ENCODE measurements at places on chromosomes 5 and 9.

DNA sequence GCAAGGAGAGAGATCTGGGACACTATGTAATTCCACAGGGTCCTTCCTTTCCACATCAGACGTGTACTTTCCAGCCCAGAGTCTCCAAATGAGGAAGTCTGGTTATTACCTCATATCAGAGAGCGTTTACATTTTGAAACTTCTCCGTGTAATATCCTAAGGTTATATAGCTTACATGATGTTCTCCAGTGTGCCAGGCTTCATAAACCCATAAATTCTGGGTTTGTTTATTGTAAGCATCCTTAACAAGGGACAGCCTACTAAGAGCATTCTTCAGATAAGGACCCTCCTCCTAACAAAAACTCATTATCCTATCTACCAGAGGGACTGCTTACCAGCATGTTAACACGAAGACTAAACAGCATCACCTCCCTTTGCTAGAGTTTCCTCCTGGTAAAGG is 17.9 kb downstream of the SRFBP1 start:
- DNase-seq = no peak

- no peak for DNase-seq
Measured at GRCh38 chr5:68557162-68557936, 341.8 kb downstream of the PIK3R1 start.

- no peak for DNase-seq
Measured at GRCh38 chr5:88883836-88884607, 1.0 kb upstream of the MEF2C start.

GRCh38 chr9:93265301-93265971 is 81.5 kb downstream of the WNK2 start:
- DNase-seq = no peak

- no peak for DNase-seq
Measured at GRCh38 chr9:99576002-99576401, 245.7 kb upstream of the NR4A3 start.

- DNase-seq = no peak
Measured at GRCh38 chr5:32027093-32027716, 146.9 kb downstream of the GOLPH3 start.

- DNase-seq = no peak
Measured at GRCh38 chr5:8329773-8330172, 460.8 kb downstream of the MTRR start.

- no peak for DNase-seq
Measured at GRCh38 chr5:6659941-6660684, 26.9 kb downstream of the SRD5A1 start.

DNA sequence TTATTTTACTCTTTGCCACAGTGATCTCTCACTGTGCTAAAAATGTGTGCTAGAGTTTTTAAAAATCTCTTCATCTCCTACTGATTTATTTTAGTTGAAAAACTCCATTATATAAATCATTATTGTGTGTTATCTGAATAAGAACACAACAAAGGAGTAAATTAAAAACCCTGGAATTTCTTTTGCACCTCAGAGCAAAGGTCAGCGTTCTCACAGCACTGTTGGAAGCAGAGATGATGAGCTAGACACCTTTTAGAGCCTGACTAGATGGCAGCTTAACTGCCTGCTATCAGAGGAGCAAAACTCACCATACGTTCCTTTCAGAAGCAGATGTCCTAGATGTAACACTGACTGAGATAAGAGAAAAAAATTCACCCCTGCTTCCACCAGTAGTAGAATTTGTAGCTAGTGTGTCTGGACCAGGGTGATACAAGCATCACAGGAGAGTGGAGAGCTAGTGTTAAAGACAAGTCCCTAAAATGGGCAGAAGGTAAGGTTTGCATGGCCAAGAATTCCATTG is 147.1 kb downstream of the ENTREP1 start:
- no peak for DNase-seq

DNA sequence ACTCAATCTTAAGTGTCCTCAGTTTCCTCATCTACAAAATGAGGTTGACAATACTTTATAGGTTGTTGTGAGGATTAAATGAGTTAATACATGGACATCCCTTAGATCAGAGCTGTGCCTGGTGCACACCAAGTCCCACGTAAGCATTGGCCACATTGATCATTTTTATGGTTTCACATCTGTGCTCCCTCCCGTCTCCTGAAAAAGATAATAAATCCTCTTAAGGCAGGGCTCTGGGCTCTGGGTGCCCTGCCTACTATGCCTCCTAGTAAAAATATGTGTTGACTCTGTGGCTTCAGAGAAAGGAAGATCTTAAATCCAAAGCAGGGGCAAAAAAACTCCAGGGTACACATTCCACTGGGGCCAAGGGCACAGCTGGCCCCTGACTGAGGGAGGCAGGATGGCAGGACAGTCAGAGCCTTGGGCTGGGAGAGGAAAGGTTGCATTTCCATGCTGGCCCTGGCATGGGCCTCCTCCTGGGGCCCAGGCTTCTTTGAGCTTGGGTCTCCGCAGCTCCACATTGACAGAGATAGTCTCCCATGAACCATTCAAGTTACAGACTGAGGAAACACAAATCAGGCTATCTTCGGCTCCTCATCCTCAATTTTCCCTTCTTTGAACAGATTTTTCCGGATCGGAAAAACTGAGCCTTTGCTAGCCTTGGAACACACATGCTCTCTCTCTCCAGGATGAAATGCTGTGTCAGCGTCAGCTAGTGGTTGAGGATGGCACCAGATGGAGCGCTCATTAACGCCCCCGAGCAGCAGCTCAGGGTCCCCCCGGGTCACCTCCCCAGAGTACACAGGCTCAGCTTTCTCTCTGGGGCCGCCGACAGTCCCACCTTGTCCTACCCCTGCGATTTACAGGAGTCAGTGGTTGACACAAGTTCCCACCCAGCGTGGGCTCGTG is 22.4 kb upstream of the KIF12 start:
- no peak for DNase-seq

- no peak for DNase-seq
Measured at GRCh38 chr5:134245101-134245604, 19.3 kb upstream of the PPP2CA start.

- DNase-seq = no peak
Measured at GRCh38 chr5:74112372-74113195, 486.6 kb downstream of the ARHGEF28 start.

DNA sequence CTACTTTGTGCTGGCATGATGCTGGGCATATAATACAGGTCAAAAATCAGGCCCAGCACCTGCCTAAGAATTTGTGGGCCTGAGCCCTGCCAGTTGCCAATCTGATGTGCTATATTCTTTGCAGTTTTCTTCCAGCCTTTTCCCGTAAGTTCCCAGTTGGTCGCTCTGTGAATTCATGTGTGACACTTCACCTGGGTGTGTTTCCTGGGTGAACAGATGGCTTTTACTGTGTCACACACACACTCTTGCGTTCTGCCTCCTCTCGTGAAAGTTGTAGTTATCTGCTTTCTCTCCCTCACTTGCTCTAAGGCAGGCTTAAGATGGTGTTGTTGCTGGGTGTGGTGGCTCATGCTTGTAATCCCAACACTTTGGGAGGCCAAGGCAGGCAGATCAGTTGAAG is 153.5 kb upstream of the DMRT1 start:
- no peak for DNase-seq

- DNase-seq = no peak
Measured at GRCh38 chr9:1042466-1042865, 7.7 kb upstream of the DMRT2 start.

GRCh38 chr5:1827886-1828397 is 26.7 kb downstream of the NDUFS6 start:
- no peak for DNase-seq

GRCh38 chr9:127059765-127060361 is 62.6 kb downstream of the ANGPTL2 start:
- DNase-seq = no peak

- no peak for DNase-seq
Measured at GRCh38 chr9:84860249-84861115, 191.0 kb downstream of the NTRK2 start.

- no peak for DNase-seq
Measured at GRCh38 chr9:115277301-115277700, 159.3 kb upstream of the TNC start.

All from HS-27A (cell line).